GM12864 (cell line): ENCODE measurements at places on chromosomes 6 and 20.

- DNase-seq = no peak
Observed at GRCh38 chr20:53262365-53262764, 290.2 kb downstream of the TSHZ2 start.

- DNase-seq = no peak
Observed at GRCh38 chr20:37430778-37431460, 85.0 kb downstream of the SRC start.

DNA sequence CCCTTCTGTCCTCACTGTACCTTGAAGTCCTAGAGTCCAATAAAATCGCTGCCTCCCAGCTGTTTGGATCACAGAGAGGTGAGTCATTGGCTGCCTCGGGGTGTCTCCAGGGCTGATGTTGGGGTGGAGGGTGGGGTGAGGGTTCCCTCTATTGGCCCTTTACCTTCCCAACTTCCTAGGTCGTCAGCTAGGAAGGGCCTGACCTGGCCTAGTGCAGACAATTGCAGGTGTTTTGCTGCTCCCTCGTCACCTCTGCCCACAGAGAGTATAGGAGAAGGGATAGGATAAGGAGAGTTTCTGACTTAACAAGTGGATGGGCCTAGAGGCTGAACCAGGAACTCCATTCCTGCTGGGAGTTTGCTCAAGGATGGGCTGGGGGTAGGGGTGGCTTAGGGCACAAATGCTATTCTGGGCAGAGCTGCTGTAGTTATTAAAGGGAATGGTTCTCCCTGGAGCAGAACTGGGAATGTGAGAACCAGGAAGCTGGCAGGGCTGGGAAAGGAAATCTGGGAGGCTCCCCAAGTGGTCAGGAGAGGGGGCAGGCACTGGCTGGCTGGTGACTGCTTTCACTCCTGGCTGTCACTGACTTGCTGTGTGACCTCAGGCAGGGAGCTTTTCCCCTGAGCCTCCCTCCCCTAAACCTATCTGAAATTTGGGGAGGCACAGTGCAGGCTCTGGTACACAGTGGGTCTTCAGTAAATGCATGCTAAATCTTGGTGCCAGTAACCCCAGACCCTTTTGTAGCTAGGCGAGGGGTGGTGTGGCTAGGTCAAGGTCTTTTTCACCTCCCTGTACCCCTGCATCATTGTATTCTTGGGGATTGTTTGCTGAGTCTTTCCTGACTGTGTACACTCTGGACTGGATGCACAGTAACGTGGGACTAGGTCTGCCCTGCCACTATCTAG is 1.5 kb downstream of the TP53INP2 start:
- no peak for DNase-seq

DNA sequence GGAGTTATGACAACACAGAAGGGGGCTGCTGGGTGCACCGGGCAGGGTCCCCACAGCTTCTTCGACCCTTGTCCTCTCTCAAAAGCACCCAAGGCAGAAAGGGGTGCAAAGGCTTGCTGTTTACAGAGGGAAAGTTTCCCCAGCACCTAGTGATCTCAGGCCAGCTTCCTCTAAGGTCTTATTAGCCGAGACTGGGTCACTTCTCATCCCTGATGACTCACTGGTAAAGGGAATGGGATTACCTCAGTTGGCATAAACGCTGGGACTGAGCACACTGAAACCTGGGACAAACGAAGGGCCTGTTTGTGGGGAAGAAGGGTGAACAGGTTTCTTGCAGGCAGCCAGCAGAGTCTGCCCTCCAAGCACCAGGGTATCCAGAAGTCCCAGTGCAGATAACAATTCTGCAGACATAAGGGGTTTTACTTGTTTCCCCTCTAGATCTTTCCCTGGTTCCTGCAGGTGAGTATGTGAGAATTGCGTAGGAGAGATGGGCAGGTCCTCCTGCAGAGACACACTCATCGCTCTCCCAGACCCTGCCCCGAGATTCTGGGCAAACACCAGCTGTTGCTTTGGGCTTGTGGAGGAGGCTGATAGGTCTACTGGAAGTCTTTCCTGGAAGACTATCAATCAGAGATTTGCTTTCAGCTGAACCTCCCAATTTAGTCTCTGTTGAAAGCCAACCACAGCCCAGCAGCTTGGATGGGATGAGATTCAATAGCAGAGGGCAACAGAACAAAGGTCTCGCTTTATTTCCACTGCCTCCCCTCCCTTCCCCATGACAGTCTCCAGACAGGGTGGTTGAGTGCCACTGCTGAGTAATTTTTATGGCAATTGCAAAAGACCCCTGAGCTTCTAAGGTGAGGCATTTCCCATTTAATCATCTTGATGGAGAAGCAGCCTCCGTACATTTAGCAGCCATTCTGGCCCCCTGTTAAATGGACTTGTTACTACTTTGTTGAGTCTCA is 25.7 kb downstream of the KCNG1 start:
- DNase-seq = no peak

GRCh38 chr6:15296735-15297134 is 50.9 kb downstream of the JARID2 start:
- peak; percentile 69 for DNase-seq

GRCh38 chr6:169854083-169854725 is 102.8 kb downstream of the ERMARD start:
- DNase-seq = no peak

- DNase-seq = no peak
Observed at GRCh38 chr6:26332408-26332807, 32.6 kb upstream of the BTN3A2 start.

GRCh38 chr6:150068151-150068550 is 770 bp downstream of the ULBP3 start:
- no peak for DNase-seq
